Activated CD8-positive, alpha-beta memory T cell treated with anti-CD3 and anti-CD28 coated beads, Interleukin-2, amount 10 ng/mL, durations not matched to agents 7 days and 5 days (primary cell): ENCODE measurements at places on chromosomes 16 and 17. TPM values are rescaled to one million over a fixed set of nuclear protein-coding genes. Genes with fewer than 3 reads are reported as not detected.

The HLF gene
- total RNA-seq: 2.5 TPM

DNA sequence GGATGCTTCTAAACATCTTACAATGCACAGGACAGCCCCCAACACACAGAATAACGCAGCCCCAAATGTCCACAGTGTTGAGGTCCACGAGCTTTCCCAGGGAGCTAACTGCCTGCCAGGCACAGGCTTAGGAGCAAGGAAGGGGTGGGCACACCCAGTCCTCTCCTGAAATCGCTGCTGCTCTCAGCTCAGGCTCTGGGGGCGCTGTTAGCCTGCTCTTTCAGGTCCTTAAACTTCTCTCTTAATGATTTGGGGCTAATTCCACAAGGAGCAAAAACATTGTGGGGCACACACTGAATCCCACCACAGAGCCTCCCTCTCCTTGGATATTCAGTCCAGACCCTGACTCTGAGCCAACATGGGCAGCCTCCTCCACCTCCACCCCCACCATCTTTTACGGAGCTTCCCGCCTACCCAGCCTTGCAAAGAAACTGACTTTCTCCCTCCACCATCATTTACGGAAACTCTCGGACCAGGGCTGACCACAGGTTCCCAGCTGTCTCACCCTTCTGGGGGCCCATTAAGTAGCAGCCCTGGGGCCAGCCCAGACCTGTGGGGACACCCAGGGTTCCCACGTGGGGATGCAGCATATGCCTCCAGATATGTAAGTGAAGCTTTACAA is 1.1 kb downstream of the CD300H start:
- no peaks in the 10 kb centered on the region for H3K36me3 ChIP-seq
- no peak overlapping the region for H3K27ac ChIP-seq
- peak; percentile 53 for DNase-seq
- no peak overlapping the region for H3K4me3 ChIP-seq
- peaks cover 10% of the 10 kb centered on the region for H3K4me1 ChIP-seq
- peaks cover 43% of the 10 kb centered on the region for H3K27me3 ChIP-seq

GRCh38 chr16:68284847-68285246 is 20.5 kb downstream of the SLC7A6 start:
- H3K36me3 ChIP-seq: peaks cover 48% of the 10 kb centered on the region
- peaks cover 83% of the 10 kb centered on the region for H3K4me1 ChIP-seq
- H3K4me3 ChIP-seq: peak overlapping the region; percentile 54
- no peak for DNase-seq

DNA sequence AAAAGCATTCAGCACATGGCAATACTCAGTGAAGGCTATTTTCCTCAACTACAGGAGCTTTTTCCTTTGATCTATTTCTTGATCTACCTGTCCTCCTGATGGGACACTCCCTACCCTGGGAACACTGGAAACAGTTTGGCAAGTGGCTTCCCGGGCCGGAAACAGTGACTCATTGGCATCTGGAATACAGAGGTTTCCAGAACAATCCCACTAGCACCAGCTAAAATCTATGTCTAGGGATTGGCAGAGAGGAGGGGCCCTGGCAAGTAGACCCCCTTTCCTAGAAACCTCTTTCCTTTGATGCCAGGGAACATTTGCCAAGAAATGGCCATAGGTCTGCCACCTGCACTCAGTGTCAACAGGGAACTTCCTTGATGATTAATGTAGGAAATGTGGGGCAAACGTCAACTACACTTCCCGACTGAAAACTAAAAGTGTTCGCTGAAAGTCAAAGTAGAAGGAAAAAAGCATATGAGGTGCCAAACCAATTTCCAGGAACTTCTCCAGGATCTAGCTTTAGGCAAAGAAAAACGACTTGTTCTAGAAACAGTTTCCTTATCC is 30.4 kb upstream of the FBXW10B start:
- no peak overlapping the region for H3K4me3 ChIP-seq
- no peaks in the 10 kb centered on the region for H3K27me3 ChIP-seq
- H3K4me1 ChIP-seq: peaks cover 12% of the 10 kb centered on the region

The NOD2 gene
- 6.5 TPM for total RNA-seq

DNA sequence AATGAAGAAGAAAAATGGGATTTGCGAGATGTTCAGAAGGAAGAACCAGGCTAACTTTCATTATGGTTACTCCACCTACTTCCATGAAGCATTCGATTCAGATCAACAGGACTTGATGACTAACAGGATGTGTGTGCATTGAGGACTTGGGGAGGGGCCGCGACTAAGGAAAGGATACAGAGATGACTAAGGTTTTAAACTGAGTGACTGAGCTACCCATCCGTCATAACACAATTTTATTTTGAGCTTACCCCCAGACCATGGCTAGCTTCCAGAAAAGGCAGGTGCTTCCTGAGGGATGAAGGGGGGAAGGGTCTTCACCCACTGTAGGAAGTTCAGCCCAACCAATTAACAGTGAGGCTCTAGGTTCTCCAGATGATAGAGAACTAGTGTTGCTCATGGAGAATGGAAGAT is 2.5 kb upstream of the CDYL2 start:
- peak overlapping the region; percentile 43 for H3K4me3 ChIP-seq
- H3K27ac ChIP-seq: peak overlapping the region; percentile 86
- no peaks in the 10 kb centered on the region for H3K27me3 ChIP-seq
- H3K36me3 ChIP-seq: peaks cover 15% of the 10 kb centered on the region
- DNase-seq: peak; percentile 87
